ENCODE measurements at places on chromosomes 2 and 18.

DNA sequence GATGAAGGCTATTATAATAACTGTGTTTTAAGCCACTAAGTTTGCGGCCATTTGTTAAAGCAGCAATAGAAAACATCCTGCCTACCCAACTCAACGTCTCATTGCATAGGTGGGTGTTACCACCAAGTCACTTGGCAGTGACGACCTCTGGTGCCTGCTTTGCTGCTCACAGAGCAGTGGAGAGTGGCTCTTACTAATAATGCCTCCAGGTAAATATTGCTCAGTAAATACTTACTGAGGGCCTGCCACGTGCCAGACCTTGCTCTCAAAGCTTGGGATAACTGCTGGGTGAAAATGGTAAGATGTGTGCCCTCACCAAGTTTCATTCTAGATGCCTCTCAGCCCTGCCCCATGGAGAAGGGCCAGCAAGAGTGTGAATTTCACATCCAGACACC lies 27.7 kb downstream of the ITGA6 start:
- no peak for DNase-seq

DNA sequence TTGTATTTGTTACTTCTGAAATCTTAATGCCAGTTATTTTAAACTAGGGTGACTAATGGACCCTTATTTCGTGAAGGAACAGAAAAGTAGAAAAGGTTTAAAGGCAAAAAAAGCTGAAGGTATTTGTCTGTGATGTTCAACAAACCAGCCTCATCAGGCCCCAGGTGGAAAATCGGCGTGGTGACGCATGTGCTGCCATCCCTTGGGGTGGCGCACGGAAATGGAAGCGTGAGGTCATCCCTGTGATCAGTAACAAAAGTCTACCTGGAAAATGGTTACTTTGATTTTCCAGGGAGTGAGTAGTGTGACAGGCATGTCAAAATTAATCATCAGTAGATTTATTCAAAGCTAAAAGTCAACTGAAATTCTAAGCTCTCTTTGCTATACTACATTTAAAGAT lies 313.2 kb downstream of the GBX2 start:
- DNase-seq, result no peak

GRCh38 chr2:219207134-219207883 lies 727 bp downstream of the ZFAND2B start:
- no peak for DNase-seq

DNA sequence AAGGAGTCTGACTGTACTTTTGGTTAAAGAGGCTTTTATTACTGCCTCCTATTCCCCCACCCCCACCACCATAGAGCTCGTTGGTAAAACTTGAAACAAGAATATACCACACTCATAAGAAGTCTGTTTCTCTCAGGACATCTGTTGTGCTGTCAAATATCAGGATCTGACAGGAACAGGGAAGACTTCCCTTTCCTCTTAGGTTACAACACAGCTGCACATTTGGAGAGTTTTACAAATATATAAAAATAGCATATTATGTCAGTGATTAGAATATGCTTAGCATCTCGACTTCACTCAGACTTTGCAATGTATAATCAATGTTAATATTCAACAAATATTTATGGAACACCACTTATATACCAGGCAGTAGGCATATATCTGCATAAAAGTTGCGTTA lies 439.6 kb upstream of the REG3G start:
- DNase-seq, result no peak

DNA sequence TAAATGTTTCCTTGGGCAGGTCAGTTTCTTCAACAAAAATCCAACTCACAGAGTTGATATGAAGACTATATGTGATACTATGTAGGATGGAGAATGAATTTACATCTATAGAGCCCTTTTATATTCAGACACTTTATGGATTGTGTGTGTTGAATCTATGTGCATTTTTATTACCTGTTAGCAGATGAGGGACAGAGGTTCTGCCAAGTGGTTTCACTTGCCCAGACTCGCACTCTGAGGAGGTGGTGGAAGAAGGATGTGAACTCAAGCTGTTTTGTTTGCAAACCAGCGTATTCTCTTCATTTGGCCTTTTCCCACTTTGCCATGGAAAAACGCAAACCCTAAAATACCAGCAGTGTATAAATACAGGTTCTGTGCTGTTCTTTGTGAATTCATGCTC lies 237.6 kb downstream of the TDRD15 start:
- no peak for DNase-seq

- DNase-seq, result no peak
These were observed 22.3 kb downstream of the RNF125 start for GRCh38 chr18:32040936-32041335.

DNA sequence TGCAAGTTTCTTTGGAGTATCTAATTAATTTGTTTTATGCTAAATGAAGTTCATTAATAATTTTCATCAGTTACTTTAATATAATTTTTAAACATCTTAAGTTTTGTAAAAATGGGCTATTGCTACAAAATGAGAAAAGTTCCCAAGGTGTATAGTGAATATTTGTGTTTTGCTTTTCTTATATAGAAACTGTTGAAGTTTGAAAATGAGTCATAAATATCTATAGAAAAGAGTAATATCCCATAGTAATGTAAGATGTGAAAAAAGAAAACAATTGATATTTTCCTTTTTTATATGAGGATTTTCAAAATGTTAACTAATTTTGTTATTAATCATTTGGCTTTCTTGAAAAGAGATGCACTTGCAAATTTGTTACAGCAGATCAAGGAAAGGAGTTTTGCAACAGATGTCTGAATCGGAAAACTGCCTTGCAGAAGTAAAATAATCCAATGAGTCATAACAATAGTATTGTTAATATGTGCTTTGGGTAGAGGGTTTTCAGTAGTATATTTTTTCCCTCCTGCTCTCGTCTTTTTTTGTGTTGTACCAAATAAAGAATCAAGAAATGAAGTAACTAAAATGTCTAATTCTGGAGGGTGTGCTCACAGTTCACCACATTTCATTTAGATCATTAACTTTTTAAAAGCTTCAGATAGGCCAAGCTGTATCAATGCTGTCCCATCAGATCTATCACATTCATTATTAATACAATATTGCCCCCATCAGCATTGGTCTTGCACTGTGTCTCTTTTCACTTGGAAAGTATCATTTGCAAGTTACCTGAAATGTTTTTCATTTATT lies 15.5 kb downstream of the DUSP19 start:
- no peak for DNase-seq

GRCh38 chr2:94986392-94986963 lies 39.0 kb upstream of the MAL start:
- DNase-seq, result peak; percentile 72

- DNase-seq, result peak; percentile 58
These were observed 5.1 kb downstream of the MEIS1 start for GRCh38 chr2:66439812-66440542.

GRCh38 chr2:219723311-219723710 lies 95.9 kb downstream of the SLC4A3 start:
- DNase-seq, result no peak

DNA sequence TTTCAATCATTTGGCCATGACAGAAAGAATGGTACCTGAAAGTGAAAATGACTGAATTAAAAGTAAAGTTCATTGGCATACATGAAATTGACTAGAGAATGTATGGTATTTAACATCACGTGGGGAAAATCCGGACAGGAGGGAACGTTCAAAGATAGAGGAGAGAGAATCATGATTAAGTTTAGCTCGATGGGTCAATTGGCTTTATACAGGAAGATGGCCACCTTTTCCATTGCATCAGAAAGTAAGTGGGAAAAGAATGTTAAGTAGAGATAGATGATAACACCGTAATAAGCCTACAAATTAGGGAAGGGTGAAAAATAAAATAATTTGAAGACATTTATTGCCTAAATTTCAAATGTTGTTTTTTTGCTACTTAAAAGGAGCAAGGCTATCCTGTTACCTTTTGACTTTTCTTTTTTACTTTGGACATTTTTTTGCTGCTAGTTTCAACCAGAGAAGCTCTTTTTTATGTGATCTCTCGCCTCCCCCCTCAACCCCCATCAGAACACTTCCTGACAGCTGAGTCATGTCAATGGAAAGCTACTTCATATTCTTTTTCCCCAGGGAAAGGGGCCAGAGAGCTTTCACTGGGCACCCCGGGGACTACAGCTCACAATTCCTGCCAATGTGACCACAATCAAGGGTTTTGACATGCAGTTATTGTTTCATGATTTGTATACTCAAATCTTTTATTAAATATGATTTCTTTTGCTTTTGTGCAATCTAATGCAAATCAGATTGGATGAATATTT lies 767 bp upstream of the CCDC102B start:
- DNase-seq, result no peak

- DNase-seq, result no peak
These were observed 35.5 kb upstream of the TAF1B start for GRCh38 chr2:9807555-9808305.

DNA sequence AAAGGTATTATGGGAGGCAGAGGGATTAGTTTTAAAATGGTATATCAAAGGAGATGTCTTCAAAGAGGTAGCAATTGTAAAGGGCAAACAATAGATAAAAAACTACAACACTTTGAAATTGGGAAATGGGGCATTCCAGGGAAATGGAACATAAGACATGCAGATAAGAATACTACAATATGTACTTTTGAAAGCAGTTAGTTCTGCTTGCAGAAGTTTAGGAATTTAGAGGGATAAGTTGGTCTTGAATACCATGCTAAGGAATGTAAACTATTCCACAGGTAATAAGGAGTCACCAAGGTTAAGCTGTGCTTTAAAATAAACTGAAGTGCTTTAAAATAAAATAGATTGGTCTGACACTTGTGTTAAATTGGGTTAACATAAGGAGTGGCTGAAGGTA lies 571.7 kb upstream of the ACVR2A start:
- DNase-seq, result no peak

DNA sequence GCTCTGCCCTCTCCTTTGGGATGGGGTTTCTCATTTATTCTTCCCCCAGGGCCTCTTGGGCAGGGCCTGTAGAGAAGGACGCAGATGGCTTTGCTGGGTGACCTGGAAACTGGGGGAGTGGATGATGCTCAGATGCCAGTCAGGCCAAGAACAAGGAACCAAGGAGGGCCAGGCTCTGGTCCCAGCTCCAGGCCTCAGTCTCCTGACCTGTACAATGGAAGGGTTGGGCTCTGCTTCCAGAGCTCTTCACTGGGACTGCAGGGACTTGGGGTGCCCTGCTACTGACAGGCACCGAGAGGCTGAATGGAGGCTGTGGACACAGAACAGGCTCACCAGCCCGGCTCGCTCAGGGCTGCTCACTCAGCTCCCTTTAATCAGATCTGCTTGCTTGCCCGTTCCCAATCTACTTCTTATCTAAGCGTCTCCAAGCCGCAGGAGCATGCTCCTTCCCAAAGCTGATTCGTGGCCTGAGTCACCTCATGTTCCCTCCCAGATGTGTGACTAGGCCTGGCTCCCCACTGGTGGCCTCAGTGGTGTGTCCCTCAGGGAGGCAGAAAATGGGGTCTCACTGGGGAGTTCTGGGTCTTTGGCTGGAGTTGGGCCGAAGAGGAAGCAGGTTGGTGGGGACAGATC lies 82.6 kb upstream of the ODC1 start:
- DNase-seq, result no peak

GRCh38 chr2:233091595-233092375 lies 31.6 kb downstream of the INPP5D start:
- DNase-seq, result no peak

DNA sequence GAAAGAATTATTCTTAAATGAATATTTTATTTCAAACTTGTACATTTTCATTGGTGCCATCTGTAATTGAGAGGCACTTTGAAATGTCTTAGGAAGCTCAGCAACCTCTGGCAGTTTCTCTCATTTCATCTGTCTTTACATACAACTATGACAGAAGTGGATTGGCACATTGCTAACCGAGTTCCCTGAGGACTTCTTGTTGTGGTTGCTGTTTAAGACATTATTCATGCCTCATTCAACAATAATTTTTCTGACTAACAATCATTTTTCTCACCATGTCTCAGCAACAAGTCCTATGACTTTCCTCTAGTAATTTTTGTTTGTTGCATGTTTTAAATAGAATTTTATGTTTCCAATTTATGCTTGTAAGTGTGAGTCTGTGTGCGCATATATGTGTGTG lies 284.0 kb upstream of the CWC22 start:
- no peak for DNase-seq

DNA sequence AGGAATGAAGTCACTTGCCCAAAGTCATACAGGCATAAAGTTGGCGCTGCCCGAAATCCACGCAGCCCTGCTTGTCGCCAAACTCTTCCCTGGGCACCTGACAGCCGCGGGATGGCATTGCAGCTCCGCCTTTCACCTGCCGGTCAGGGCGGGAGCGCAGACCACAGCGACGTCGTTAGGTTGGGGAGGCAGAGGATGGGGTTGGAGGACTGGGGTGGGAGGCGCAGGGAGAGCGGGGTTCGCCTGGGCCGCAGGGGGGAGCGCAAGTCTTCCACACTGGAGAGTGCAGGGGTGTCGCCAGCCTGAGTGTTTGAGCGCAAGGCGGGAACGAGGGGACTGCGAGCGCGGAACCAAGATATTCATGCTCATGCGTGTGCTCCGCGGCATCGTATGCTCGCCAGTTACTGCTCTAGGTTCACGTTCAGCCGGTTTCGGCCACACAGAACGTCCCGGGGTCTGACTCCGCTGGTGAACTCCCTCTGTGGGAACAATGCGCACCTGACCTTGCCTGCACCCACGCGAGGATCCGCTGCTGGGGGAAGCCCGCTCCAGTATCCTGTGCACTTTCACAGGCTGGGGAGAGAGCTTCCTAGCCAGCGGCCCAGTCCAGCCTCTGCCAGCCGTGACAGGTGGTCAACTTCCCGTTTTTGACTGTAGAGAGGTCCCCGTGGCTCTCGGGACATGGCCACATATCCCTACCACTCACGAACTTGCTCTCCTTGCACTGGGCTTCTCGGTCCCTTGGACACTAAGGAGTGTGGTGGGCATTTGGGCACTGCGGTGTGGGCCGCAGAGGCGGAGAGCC lies 767 bp upstream of the NPPC start:
- DNase-seq, result peak; percentile 61

- DNase-seq, result no peak
These were observed 96.7 kb downstream of the ZNF385B start for GRCh38 chr2:179764710-179765109.

GRCh38 chr2:42055573-42056514 lies 8.0 kb downstream of the PKDCC start:
- no peak for DNase-seq

GRCh38 chr18:61606068-61606660 lies 272.9 kb downstream of the CDH20 start:
- DNase-seq, result no peak

- DNase-seq, result peak; percentile 93
These were observed at the start of gene MBOAT2 for GRCh38 chr2:9003616-9004337. Gene MBOAT2 (minus strand): TSS chr2:9003684. CDS start chr2:9003614, 70 bp downstream.

DNA sequence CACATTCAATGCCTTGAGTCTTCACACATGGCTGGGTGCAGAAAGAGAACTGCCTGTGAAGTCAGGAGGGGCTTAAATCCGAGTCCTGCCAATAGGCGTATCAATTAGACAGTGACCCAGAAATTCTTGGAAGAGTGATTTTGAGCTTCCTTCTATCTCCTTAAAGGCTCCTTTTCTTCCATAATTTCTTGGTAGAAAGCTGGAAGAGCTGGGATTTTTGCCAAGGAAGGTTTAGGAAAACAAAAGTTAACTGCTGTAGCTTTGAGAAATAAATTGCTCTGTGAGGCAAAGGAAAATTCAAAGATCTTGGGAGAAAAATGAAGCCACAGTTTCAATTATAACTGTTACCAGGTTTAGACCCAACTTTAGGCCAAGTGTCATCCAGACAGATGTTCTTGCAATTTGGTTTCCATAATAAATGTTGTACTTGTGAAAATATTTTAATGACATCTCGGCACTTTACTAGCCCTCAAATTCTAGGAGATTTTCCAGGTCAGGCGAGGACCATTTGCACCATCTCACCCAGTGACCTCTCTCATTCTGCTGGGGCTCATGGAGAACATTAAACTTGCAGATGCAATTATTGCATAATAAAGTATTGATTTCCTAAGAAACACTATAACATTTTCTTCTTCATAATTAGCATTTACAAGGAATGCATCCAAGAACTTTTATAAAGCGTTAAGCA lies 329.7 kb upstream of the MEIS1 start:
- no peak for DNase-seq

All from globus pallidus (tissue), 1 donor.